Stimulated activated CD4-positive, alpha-beta T cell treated with anti-CD3 and anti-CD28 coated beads, Interleukin-4, amount 100 ng/mL, for 48 hours (primary cell): ENCODE measurements at places on chromosomes 11 and 22.

GRCh38 chr22:46614025-46614931, 5.9 kb upstream of the GRAMD4 start:
- DNase-seq = peak; percentile 36

- no peak for DNase-seq
These were observed 4.3 kb upstream of the WT1 start for GRCh38 chr11:32439501-32440210.

GRCh38 chr11:8705146-8705545, 22.6 kb downstream of the RPL27A start:
- DNase-seq = no peak

GRCh38 chr22:31625661-31626426, 36.2 kb downstream of the PISD start:
- no peak for DNase-seq

DNA sequence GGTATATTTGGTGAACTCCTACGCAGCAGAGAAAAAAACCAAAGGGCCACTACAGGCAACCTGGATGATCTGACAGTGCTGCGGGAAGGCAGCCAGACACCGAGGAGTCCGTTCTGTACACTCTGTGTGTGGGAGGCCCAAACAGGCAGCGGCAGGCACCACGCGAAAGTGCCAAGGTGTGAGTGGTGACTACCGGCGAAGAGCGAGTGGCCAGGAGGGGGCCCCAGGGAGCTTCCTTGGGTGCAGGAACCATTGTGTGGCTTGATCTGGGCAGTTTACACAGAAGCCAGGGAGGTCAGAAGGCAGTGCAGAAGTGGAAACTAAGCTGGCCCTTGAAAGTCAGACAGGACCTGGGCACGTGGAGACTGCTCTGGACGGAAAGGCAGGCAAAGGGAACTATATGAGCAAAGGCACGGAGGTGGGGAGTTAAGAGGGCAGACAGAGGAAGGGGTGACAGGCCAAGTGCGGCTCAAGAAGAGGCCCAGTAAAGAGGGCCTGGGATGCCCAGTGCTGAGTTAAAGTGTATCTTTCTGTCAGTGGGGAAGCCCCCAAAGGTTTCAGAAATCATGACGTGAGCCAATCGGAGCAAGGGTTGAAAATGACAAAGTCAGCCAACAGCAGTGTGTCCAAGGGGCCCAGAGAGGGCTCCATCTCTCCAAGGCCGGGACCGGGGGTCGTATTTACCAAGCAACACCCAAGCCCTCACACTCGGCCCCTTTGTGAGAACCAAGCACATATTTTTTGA, 10.6 kb downstream of the TMEM184B start:
- peak; percentile 41 for DNase-seq

DNA sequence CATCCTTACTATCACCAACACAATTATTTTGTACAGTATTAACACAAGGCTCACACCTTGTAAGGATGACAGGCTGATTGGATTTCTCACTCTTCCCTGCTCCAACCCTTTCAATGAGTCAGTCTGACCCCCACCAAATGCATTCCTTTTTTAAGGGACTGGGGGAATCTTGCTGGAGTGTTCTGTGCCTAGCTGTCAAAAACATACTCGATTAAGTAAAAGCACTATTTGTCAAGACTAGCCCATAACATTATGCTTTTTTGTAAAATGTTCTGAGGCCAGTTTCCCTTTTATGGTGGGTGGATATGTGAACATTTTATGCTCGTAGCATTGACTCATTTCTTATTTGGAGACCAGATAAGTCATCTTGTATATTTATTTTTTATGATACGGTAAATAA, 87.2 kb downstream of the PDHX start:
- no peak for DNase-seq

GRCh38 chr11:65720211-65720934, at the start of gene RNASEH2C:
Gene RNASEH2C (minus strand): TSS chr11:65720798. CDS start chr11:65720758, 40 bp downstream.
- DNase-seq = peak; percentile 71

DNA sequence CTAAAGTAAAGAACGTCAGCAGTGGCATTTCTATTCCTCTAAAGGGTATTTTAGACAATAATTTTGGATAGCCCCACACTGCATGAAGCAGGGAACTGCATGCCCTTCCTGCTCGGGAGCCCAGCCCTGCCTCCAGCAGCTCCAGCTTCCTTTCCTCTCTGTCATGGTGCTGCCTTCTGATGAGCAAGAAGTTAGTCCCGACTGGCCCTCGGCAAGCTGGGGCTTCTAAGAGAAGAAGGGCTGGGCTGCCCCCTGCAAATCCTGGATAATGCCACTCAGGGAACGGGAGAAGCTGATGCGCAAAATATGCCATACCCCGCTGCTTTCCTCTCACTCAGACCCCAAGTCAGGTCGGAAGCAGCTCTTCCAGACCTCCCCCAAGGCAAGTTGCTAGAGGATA, 296.4 kb downstream of the ETS1 start:
- no peak for DNase-seq

GRCh38 chr11:72127923-72128322, 7.6 kb upstream of the FOLR3 start:
- no peak for DNase-seq

DNA sequence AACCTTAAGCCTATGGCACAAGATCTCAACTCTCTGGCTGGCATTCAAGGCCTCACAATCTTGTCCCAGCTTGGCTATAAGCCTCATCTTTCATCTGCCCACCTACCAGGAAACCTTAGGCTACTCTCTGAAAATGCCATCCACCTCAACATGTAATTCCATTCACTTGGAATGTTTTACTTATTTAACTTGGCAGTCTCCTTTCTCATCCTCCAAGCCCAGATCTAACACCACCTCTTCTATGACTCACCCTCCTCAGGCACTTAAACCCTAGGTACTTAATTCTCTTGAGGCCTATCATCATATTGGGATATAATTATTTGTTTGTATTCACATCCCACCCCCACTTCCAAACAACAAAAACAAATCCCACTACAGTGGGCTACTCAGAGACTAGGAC, 15.0 kb downstream of the POGLUT3 start:
- DNase-seq = no peak

DNA sequence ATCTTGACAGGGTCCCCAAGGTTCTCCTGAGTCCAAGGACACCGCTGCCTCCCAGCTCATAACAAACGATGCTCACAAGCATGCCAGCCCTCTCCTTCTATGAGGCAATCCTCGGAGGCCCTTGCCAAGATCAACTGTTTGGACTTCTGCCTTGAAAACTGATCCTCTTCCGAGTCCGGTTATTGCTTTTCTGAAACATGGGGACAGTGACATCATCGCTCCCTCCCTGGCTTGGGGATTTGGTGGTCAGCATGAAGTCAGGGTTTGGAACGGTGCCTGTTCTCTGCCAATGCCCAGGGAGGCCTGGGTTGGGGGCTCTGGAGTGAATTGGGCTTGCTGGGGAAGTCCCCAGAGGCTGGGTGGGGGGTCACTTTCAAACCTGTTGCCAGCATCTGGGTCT, 149.3 kb downstream of the FBXO7 start:
- no peak for DNase-seq
